ENCODE measurements at places on chromosomes 7 and 10.

- no peak for DNase-seq
Observed at GRCh38 chr10:121288011-121288410, 310.2 kb downstream of the FGFR2 start.

DNA sequence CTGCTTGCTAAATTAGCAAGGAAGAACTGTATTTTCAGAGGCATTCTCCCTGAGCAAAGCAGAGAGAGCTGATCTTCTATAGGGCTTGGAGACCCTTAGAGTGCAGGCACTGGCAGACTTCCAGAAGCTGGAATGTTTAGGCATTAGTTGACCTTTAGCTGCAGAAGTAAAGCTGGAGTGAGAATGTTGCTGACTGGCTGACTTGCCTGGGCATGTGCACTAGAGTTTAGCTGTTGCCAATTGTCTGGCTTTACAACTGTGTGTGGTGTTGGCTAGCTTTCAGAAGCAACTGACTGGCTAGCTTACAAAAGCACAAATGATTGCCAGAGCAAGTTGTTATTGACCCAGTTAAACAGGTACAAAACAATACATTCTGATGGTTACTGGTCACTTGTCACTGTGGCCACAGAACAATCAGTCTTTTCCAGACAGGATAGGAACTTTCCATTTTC is 25.1 kb downstream of the FAM13C start:
- peak; percentile 81 for DNase-seq

DNA sequence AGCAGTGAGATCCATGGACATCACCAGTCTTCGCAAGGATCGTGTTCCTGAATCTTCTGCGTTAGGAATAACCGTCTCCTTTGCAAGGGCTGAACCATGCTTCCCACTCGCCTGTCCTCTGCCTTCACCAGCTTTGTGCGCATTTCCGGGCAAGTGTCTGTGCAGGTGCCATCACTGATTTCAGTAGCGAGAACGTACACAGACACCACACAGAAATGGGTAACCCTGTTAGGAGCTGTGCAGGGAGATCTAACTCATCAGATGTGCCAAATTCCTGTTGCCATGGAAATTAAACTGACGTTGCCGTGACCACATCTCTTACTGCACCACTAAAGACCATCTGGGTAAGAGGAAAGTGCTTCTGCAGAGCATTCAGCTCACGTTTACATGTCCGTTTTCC is 146.3 kb downstream of the DIP2C start:
- DNase-seq, result no peak

- no peak for DNase-seq
Observed at GRCh38 chr10:102775935-102776669, 32.4 kb downstream of the WBP1L start.

DNA sequence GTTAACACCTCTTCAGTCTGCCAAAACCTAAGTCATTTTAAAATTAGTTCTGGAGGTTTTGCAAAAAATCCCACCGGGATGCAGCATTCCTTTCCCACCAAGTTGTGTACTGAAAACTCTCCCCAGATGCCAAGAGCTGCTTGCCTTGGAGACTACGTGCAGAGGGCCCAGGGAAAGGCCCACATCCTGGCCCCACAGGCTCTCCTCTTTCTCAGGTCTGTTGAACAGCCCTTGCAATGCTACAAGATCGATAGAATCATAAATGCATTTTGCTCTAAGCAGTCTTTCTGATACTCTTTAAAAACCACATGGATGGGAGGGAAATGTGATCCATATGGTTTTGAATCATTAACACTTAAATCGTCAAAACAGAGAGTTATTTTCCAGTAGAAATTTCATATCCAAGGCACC is 126.7 kb upstream of the ZMIZ1 start:
- no peak for DNase-seq

DNA sequence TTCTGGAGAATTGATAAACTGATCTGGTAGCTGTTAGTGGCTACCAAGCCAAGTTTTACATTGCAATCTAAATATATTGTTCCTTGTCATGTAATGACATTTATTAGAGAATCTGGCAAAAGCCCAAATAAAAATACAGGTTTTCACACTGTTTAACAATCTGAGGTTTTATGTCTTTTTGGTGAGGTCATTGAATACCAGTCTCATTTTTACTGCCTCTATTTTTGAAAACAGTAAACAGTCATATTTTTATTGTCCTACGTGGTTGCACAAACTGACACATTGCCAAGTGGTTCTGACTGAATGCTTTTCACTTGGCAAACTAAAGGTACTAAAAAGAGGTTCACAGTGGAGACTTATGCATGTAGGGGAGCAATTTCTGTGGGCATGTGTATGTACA is 157.5 kb downstream of the PRKG1 start:
- no peak for DNase-seq

- no peak for DNase-seq
Observed at GRCh38 chr10:91593366-91593765, 39.5 kb downstream of the PPP1R3C start.

DNA sequence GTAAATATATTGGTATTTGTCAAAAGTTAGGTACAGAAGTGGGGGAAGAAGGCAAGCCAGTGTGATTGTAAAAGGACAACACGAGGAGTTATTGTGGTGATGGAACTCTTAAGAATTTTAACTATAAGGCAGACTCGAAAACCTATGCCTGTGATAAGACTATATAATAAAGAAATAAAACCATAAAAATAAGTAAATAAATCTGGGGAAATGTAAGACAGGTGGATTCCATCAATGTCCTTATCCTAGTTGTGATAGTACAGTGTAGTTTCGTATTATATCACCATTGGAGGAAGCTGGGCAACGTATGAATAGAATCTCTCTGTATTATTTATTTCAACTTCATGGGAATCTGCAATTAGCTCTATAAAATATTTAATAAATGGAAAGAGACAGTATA is 395.7 kb downstream of the CDC14C start:
- no peak for DNase-seq

- DNase-seq, result peak; percentile 25
Observed at GRCh38 chr10:119104654-119105015, 722 bp downstream of the DENND10 start.

DNA sequence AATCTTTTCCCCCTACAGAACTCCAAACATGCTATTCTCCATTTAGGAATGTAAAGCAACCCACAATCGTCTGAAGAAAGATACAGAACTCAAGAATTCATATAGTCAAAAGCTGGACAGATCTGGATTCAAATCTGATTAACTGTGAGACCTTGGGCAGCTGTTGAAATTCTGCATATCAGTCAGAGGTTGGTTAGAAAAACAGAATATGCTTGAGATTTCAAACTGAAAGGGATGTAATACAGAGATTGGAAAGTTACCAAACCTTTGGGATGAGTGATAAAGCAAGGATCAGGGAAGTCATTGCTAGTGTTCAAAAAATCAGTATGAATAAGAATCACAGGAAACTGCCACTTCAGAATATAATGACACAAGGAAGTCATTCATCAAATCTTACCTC is 406.6 kb downstream of the HTR7 start:
- peak; percentile 34 for DNase-seq

DNA sequence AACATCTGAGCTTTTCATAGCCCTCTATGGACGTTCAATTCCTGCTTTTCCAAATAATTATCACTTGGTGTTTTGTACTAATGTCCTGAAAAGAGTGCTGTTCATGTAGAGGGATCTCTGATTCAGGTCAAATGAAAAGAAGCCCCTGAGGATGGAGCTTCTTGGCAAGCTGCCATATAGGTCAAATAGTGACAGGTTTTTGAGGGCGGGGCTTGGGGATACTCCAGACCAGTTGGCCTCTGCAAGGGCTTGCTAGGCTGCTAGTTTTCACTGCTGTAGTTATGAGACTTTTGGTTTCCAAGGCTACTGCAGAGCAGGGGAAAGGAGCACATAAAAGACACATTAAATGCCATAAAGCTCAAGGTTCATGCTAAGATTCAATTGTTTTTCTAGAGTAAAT is 257.2 kb upstream of the CACNA2D1 start:
- DNase-seq, result no peak
